IMR-90 (cell line): ENCODE measurements at places on chromosomes 3 and 15.

DNA sequence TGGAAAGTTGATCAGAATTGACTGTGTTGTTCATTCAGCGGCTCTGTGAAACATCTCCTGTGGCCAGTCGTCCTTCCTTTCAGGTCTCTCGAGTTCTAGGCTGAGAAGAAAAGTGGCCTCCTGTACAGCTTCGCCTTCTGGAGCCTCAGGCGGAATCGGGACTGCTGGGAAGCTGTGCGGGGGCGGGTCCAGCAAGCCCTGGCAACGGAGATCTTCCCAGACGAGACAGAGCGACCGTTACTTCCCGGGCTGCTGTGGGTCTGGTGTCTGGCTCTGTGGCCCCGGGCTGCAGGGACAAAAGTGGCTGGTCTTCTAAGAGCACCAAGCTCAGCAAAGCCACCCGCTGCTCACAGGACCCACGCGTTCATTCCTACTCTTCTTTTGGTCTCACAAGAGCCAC lies 88.6 kb upstream of the CACNA2D3 start:
- no peak for DNase-seq
- H3K4me3 ChIP-seq: no peak overlapping the region

- no peaks in the 10 kb centered on the region for H3K4me1 ChIP-seq
- H3K27me3 ChIP-seq: no peaks in the 10 kb centered on the region
- no peak for DNase-seq
- no peak overlapping the region for H3K4me3 ChIP-seq
Observed at GRCh38 chr15:93424131-93424530, 335.1 kb upstream of the RGMA start.

- H3K36me3 ChIP-seq: no peaks in the 10 kb centered on the region
- H3K4me3 ChIP-seq: no peak overlapping the region
- DNase-seq: peak; percentile 85
- peak overlapping the region; percentile 83; the same call in 1 of the 2 replicates for H3K27ac ChIP-seq
- H3K27me3 ChIP-seq: no peaks in the 10 kb centered on the region
Observed at GRCh38 chr3:161415506-161416231, 44.4 kb upstream of the SPTSSB start.

GRCh38 chr3:166307756-166308350 lies 470.6 kb upstream of the BCHE start:
- H3K27me3 ChIP-seq: no peaks in the 10 kb centered on the region
- H3K4me1 ChIP-seq: no peaks in the 10 kb centered on the region
- no peak overlapping the region for H3K27ac ChIP-seq
- no peak for DNase-seq
- no peak overlapping the region for H3K4me3 ChIP-seq
- no peaks in the 10 kb centered on the region for H3K36me3 ChIP-seq

- no peaks in the 10 kb centered on the region for H3K27me3 ChIP-seq
- no peaks in the 10 kb centered on the region for H3K36me3 ChIP-seq
- no peak overlapping the region for H3K27ac ChIP-seq
- no peak for DNase-seq
Observed at GRCh38 chr15:86121568-86122225, 42.0 kb downstream of the AGBL1 start.
